ENCODE measurements at places on chromosomes 2 and 18. TPM values are rescaled to one million over a fixed set of nuclear protein-coding genes. Genes with fewer than 3 reads are reported as not detected.

- no peak overlapping the region for H3K27ac ChIP-seq
- no peaks in the 10 kb centered on the region for H3K4me1 ChIP-seq
- H3K4me3 ChIP-seq, result no peak overlapping the region
These were observed 124.1 kb downstream of the ANKRD30BL start for GRCh38 chr2:132037527-132038178.

DNA sequence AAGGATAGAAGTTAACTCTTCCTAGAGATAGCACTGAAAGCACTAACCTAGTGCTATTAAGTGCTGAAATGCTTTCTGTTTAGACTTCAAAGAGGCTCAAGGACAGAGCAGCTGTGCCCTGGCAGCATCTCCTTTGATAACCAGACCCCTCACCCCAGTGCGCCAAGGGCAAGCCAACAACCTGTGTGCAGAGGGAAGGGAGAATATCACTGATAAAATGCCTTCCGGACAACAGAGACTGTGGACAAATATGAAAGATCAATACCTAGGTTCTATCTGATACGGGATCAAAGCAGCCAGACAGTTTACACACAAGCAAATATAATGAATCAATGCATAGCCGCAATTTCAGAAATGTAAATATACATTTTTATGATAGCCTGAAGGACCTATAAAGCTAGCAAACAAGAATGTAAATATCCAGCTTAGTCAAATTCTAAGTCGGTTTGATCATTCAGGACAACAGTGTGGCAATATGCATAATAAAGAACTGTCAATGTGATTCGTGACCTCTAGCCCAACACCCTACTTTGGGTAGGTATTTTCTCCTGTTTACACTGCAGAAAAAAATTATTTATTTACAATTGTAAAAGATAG, 91.8 kb upstream of the RFX8 start:
- no peak for DNase-seq
- no peaks in the 10 kb centered on the region for H3K36me3 ChIP-seq
- H3K4me3 ChIP-seq, result no peak overlapping the region
- no peak overlapping the region for H3K27ac ChIP-seq
- no peaks in the 10 kb centered on the region for H3K4me1 ChIP-seq
- no peaks in the 10 kb centered on the region for H3K27me3 ChIP-seq

Gene UCN
- not detected for total RNA-seq

DNA sequence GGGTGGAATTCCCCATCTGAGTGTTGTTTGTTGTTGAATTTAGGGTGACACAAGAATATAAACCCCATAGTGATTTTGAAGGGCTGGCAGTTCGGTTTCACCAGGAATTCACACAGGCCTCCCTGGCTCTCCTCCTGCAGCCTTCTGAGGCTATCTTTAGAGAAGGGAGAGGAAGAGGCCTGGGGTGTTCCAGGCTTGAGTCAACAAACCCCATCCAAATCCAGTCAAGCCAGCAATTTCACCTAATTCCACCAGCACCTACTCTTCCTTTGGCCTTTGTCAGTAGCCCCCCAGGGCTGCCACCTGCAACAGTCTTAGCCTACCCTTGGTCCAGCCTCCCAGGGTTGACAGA, 32.0 kb downstream of the MARCHF4 start:
- no peaks in the 10 kb centered on the region for H3K27me3 ChIP-seq
- no peak overlapping the region for H3K27ac ChIP-seq
- DNase-seq, result no peak
- no peaks in the 10 kb centered on the region for H3K36me3 ChIP-seq
- H3K4me1 ChIP-seq, result no peaks in the 10 kb centered on the region
